ENCODE measurements at places on chromosomes 2 and 18.

DNA sequence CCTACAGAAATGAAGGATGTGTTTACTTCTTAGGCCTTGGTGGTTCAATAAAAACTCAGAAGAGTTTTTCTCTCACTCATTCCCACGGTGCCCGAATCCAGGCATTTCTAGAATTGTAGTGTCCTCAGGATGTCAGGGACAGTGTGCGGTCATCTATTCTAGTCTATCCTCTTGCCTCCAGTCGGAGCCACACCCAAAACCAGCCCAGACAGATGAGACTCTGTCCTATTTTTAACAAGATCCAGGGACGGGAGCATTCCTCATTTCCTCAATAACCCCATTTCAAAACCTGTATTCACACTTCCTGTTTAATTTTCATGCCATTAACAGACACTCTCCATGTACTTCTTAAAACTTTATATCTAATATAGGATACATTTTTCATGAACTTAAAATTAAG is 11.6 kb upstream of the RBMS1 start:
- no peak for DNase-seq

DNA sequence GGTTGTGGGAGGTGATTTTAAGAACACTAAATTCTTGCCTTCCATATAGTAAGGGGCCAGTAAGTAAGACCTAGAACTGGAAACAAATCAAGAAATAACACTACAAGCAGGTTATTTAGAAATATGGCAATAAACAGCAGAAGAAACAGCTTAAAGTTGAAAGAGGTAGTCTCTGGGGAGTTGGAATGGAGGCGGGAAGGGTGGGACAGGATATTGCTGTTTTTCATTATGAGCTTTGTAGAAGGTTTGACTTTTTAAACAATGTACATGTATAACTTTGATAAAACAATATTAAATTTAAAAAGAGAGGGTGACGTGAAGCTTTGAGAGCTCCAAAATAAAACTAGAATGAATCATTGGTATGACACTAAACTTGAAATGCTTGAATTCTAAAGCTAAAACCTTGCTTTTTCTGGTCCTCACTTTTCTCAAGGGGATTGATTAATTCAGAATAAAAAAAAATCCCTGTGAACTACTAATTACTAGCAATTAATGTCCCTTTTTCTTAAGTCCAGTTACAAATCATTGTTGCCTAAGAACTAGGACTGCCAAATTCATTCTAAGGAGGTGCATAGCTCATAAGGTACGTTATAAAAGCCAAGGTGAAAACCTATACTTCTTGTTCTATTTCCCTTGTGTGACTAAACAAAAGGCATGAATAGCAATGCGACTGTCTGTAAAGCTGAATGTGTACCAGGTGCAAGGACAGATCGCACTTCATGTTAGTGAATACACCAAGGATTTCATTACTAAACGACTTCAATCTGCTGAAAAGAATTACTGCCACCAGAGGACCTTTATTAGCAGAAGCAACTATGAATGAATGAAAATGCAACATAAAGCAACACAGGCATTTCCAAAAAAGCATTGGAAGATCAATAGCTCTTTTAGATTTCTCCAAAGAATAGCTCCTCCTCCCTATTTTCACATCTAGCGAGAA is 177.5 kb downstream of the RBM43 start:
- no peak for DNase-seq

GRCh38 chr2:197890168-197890567 is 85.8 kb downstream of the PLCL1 start:
- no peak for DNase-seq

- DNase-seq, result no peak
Measured at GRCh38 chr2:133420788-133421187, 147.5 kb downstream of the NCKAP5 start.

DNA sequence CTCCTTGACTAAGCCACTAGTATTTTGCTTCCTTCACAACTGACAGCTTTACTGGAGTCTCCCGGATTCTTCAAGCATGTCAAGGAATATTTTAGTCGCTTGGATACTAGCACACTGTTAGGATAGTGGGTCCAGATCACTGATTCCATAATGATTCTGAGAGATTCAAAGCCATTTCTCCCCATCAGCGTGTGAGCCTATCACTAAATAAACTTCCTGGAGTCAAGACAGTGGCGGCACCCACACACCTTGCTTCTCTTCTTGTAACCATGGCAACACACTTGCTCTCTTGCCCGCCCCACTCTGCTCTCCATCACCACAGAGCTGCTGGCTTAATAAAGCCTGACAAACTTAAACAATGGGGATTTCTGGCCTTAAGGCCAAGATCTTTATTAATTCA is 245.1 kb downstream of the LRRTM1 start:
- DNase-seq, result no peak

DNA sequence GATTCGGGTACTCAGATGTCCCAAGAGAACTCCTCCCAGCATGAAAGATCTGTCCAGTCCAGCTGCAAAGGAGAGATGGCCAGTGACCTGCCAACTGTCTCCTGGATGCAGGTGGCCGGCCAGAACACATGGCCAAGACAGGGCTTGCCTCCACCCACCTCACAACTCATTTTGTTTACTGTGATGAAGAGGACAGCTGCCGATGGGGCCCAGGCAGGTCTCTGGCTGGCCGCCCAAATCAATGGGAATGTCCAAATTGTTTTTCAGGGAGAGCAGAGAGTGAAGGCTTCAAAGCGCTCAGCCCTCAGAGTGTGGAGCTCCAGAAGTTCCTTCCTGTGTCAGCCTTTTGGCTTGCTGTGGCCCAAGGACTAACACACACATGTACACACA is 41.9 kb downstream of the FOSL2 start:
- no peak for DNase-seq

- no peak for DNase-seq
Measured at GRCh38 chr2:202721621-202722020, 86.9 kb downstream of the FAM117B start.

DNA sequence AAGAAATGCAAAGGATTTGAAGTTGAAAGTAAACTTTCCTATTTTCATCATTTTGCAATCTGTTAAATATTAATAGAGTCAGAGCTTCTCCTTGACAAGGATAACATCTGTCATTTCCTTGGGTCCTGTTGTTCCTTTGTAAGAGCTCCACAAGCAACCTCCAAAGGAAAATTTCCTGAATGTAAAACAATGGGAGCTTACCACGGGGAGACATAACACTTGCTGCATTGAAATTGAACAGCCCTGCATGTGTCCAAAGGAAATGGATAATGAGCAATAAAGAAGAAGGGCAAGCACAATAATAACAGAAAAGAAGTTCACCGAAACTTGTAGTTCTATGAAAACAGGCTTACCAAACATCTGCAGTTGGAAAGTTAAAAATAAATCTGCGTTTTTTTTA is 42.0 kb upstream of the SCG2 start:
- no peak for DNase-seq

DNA sequence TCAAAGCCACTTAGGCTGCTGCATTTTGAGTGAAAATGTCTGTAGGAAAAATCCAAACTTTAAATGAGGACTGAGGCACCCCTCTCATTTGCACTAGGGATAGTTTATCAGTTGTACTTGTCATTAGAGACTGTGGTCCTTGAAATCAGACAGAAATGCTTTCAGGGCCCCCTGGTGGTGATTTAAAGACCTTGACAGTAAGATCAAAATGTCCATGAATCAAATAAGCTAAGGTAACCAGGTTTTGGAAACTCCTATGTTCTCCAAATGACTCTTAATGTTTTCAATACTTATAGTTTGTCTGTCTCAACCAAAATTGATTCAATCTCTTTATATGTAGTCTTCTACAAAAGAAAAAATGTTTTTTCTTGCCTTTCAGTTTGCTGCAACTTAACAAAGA is 28.8 kb upstream of the DDX18 start:
- no peak for DNase-seq

DNA sequence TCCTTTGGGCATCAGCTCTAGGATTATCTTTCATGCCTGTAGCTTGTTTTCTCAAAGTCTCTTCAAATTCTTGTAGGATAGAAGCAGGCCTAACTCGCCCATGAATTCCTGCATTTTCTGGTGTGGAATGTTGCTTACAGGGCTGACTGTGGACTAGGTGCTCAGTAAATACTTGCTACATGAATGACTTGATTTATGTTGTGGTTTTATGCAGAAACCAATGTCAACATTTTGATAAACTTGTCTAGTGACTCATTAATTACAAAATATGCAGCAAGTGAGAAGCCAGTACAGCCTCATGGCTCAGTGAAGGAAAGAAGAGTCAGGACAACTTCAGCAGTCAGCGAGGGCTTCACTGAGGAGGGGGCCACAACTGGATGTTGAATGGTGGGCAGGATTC is 110.6 kb upstream of the SIX2 start:
- DNase-seq, result no peak

DNA sequence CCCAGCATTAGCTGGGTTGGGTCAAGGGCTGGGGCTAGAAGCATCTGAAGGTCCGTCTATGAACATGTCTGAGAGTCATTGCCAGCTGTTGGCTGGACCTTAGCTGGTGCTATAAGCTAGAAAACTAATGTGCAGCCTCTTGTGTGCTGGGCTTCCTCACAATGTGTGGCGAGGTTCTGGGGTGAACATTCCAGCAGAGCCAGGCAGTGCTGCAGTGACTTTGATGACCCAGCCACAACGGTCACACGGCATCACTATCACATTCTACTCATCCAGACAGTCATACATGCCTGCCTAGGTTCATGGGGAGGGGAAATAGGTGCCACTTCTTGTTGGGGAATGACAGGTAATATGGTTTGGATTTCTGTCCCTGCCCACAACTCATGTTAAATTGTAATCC is 260.5 kb downstream of the CYP26B1 start:
- no peak for DNase-seq

- peak; percentile 50 for DNase-seq
Measured at GRCh38 chr18:36828157-36828629, 609 bp downstream of the TPGS2 start.

DNA sequence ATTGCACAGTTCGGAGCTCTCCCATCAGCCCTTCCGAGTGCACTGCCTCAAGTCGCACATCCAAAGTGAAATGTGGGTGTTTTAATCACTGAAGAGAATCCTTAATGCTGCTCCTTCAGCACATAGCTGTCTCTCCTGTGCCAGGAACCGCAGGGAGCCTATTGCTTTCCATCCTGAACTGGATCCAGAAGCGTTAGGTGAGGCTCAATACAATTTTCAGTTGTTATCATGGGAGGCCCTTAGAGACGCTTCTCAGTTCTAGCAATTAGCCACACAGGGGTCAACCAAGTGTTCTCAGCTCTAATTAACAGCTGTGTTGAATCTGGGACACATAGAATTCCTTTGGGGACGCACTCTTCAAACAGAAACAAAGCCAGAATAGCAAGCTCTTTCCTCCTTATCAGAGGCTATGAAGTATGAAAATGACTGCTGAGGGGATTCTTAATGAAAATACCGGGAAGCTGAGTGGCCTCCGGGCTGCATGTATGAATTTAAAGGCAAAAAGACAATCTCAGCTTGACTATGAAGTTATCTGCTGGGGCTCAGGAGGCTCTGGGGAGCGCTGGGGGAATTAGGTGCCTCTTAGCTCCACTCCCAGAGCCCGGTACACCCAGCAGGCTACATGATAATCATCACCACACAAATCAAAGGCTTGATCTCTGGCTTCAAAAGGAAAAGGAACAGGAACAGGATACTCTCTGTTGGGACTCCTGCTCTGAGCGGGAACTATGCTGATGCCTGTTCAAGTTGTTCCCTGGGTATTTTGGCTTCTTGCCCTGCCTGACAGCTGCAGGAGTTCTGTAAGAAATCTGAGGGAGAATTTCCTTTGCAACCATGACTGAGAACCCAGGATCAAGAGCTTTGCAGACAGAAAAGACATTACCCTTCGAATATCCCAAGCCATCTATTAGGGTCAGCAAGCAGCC is 55.4 kb upstream of the NCOA1 start:
- peak; percentile 75 for DNase-seq

All from ureter (tissue), 1 donor.